ENCODE measurements at places on chromosomes 16 and 17. TPM values are rescaled to one million over a fixed set of nuclear protein-coding genes. Genes with fewer than 3 reads are reported as not detected.

Gene HBA2
- not detected for total RNA-seq

Gene MYH2
- total RNA-seq: not detected

DNA sequence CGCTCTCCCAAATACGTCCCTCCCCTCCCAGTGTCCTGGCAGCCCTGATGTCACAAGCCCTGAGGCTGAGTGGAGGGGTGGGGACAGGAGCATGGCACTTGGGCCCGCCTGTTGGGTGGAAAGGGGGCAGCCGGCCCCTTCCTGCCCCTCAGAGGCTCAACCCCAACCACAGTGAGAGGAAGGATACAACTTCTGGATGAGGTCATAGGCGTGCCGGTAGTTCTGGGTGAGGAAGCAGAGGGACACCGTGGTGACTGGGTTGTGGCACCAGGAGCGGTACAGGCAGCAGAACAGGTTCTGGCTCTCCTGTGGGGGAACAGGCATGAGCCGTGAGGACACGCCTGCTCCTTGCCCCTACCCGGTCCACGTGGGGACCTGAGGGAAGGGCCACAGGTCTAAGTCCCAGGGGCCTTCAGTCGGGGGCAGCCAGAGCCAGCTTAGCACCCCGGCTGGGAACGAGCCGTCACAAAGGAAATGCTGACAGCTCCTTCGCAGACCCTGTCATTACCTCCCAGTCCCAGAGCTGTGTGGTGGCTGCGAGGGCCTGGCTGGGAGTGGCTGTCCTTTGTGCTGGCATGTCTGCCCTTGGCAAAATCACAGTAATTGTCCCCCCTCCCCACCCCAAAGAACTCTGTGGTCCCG lies 11.2 kb upstream of the MTSS2 start:
- DNase-seq: no peak

- no peak for DNase-seq
Measured at GRCh38 chr17:73401911-73402310, 90.1 kb upstream of the CDC42EP4 start.

GRCh38 chr16:21989751-21990150 lies 11.2 kb downstream of the PDZD9 start:
- DNase-seq: no peak

GRCh38 chr16:88308441-88309173 lies 74.2 kb upstream of the ZNF469 start:
- no peak for DNase-seq

GRCh38 chr17:15502369-15503112 lies 35.1 kb upstream of the CDRT4 start:
- DNase-seq: peak; percentile 53

Gene SLC5A2
- total RNA-seq: 5.5 TPM

Gene SDR42E2
- 1.1 TPM for total RNA-seq

Gene WFIKKN2
- not detected for total RNA-seq

- no peak for DNase-seq
Measured at GRCh38 chr17:61209525-61209924, 190.1 kb upstream of the TBX2 start.

DNA sequence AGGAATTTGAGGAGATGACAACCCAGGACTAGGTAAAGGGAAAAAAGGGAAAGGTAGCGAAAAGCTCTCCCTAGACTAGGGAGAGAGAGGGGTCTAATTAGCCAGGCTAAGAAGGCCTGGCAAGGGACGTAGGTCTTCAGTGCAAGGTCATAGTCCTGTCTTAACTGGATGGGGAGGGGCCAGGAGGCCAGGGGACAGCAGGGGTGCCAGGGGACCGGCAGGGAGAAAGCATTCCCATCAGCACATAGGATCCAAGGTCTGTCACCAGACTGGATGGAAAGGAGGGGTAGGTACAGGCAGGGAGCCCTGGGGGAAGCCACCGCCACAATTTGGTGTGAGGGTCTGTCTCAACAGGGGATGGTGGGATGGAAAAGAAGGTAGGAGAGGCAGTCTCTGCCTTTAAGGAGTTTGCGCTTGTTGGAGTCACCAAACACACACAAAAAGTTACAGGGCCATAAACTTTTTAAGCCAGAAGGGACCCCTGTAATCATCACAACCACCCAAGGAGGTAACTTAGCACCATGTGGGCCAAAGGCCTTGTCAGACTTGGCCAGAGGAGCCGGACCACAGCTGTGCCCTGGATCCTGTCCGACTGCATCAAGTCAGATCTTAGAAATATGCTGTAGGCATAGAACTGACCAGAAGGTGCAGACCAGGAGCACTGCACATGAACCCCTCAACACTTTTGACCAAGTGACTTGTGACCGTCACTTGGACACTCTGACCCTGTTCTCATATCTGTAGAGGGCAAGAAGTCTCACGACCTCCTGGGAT lies 10.0 kb downstream of the AXIN2 start:
- no peak for DNase-seq

DNA sequence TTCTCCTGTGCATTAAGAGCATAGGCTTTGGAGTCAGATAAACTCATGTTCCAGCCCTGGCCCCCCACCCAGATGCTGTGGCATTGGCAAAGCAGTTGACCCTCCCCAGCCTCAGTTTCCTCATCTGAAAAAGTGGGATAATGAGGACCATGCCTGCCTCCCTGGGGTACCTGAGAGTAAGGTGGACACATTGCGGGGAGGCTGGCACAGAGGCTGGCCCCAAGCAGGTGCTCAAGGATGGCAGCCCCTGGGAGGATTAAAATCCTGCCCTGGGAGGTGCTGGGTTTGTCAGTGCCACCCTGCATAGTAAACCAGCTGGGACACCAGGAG lies 11.8 kb downstream of the ENPP7 start:
- DNase-seq: no peak

GRCh38 chr17:65261152-65261551 lies 124.0 kb downstream of the RGS9 start:
- DNase-seq: no peak

- no peak for DNase-seq
Measured at GRCh38 chr17:31679667-31680066, 179.4 kb downstream of the COPRS start.

Gene PRR35
- not detected for total RNA-seq

DNA sequence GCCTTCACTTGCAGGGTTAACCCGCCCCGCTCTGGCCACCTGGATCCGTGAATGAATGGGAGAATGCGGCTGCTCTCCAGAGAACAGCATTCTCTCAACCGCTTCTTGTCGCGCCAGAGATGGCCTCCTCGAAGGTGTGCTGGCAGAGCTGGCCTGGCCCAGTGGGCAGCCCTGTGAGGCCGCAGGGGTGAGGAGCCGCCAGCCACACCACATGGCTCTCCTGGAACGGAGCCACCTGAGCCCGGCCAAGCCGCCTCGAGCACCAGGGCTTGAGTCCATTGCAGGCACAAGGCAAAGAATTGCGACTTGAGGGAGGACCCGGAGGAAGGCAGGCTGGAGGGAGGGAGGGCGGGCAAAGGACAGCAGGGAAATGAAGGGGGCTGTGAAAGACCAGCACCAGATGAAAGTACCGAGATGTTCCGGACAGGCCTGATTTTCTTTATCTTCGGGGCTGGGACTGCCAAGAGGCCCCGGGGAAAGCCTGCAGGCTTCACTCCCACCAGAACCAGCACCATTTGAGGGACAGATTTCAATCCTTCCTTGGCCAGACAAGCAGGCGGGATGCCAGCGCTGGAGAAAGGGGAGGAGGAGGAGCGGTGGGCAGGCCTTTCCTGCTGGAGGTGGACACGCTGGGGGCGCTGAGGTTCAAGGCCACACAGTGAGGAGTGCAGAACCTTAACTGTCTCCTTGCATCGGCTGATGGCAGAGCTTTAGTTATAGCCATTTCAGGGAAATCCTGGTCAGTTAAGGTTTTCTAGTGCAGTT lies 69.4 kb downstream of the MRC2 start:
- no peak for DNase-seq
